ENCODE measurements at places on chromosomes 1 and 21.
A peak's percentile ranks its signal among the peaks of the same experiment; 100 is the strongest.

DNA sequence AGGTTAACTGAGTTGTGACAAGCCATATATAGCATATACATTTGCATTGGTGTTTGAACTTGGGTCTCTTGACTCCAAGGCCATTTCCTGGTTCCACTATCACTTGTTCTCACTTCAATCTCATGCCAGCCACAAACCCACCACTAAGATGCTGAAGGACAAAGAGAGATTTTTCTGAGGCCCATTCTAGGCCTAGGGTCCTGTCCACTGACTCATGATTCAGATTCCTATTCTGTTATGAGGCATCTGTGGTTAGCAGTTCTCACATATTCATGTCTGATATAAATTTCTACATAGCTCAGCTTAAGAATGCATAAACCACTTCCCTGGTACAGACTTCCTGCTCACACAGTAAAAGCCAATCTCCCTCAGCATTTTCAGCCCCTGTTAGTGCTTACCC lies 326.1 kb upstream of the BEND5 start:
- DNase-seq = no peak

DNA sequence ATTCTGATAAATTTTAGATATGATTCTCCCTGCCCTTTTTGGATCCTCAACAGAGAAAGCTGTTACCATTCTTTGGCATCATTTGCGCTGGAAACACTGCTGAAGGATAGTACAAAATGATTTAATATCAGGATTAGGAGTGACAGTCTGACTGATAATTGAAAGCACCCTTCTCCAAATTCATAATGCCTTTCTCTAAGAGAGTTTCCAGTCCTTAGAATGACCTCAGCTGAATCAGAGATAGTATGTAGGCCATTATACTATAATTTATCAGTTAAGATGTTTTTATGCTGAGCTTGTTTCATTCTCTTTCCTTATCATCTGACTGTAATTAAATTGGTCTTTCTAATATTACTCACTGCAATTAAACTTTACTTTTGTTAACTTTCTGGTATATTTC lies 166.7 kb downstream of the ZNF326 start:
- no peak for DNase-seq

DNA sequence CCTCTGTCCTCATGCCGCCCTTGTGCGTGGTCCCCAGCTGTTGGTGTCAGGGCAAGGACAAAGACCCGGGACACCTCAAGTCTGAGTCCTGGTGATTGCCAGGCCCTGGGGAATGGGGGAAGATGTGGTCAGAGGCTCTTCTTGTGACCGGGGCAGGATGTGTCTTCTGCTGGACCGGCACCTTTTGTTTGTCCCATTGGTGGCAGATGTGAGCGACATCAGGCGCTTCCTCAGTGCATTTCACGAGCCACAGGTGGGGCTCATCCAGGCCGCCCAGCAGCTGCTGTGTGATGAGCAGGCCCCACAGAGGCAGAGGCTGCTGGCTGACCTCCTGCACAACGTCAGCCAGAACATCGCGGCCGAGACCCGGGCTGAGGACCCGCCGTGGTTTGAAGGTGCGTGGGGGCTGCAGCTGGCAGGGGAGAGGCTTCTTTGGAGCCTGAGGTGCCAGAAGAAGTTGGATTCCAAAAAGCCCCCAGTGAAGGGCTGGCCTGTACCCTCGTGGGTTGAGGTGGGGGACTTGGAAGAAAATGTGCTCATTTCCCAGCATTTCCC lies 8.4 kb downstream of the DFFB start:
- no peak for DNase-seq

DNA sequence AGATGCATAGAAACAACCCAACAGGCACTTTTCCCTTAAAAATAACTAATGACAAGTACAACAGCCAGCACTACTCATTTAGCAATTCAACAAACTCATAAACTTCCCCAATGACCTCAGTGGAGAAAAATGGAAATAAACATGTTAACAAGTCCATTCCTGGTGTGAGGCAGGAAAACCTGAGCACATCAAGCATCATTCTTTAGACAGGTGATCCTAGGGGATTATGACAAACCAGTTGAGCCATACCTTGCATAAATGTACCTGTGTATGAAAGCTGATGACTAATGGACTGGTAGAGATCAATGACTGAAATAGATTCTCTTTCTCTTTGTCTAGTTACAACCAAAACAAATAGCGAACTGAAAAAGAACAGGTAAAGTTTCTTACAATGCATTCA lies 7.0 kb downstream of the COL24A1 start:
- DNase-seq = no peak

DNA sequence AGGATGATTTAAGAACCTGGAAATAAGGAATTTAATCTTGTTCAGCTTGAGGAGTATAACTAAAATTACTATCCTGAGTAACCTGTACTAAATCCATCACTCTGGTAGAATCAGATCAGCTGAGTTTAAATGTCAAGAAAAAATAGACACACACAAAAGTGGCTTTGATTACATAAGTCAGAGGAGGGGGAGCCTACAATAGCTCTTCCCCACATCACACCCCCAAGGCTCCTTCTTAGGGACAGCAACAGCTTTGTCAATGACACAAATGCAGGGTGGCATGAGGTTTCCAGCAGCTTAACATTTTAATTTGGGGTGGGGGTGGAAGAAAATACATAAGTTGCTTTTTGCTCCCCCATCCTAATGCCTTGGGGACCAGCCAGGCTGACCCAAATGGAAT lies 12.6 kb upstream of the NUP210L start:
- no peak for DNase-seq

GRCh38 chr1:91885213-91885715 lies 687 bp downstream of the TGFBR3 start:
- peak; percentile 19 for DNase-seq

DNA sequence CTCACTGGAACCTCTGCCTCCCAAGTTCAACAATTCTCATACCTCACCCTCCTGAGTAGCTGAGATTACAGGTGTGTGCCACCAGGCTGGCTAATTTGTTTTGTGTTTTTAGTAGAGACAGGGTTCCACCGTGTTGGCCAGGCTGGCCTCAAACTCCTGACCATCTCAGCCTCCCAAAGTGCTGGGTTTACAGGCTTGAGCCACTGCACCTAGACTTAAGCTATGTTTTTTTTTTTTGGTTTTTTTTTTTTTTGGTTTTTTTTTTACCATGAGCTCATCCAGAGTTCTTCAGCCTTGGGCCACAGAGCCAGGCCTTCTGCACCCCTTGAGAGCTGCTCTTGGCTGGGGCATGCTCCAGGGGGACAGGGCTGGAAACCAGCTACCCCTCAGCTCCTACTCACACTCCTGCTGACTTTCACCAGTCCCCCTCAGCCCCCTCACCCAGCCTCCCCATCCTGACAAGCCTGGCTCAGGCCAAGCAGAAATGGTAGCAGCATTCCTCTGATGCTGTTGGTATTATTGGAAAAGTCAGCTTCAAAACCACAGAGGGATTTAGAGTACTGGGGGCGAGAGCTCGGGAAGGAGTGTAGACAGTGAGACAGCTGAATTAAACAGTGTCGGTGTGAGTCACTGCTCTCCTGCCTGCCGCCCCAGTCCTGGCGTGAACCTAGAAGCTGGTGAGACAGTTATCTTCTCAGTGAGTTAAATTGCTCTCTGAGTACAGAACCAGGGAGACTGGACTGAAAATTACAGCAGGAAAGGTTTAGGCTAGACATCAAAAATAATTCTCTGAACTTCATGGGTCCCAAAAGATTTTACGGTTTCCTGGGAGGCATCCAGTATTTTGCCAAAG lies 63.7 kb downstream of the NAV1 start:
- DNase-seq = no peak

DNA sequence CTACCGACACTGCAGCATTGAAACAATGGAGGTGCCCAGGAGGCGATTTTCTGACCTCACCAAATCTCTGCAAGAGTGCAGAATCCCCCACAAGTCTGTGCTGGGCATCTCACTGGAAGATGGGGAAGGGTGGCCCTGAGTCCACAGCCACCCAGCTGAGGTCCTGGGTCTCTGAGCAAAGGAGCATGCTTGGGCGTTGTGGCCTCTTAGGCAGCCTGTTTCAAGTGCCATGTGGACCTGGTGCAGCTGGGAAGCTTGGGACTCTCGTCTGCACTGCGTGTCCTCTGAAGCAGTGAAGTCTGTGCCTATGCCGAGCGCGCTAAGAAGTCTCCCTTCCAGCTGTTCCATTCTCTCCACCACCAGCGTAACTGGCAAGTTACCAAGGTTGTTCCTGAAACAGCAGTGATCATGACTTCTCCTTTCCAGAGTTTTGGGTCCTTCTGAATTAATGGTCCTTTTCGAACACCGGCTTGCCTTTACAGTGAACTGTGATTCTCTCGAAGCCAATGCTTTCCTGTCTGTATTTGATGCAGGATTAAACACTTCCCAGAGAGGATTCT lies 5.0 kb upstream of the PLA2G2C start:
- DNase-seq = no peak

DNA sequence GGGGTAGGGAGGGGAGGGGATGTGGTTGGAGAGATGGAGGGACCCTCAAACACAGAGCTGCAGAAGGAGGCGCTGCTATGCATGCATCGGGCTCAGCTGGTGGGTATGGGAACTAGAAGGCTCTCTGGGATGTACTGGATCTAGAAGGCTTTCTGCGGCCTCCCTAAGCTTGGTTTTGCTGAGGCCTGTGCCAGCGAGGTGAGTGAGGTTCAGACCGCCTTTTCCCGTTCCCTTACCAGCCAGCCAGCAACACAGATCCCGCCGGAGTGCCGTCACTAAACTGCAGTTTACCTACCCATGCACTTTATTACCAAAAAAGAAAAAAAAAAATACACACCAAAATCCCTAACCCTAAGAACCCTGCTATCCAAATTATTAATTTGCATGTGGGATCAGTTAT lies 180.2 kb downstream of the PRDM16 start:
- no peak for DNase-seq

DNA sequence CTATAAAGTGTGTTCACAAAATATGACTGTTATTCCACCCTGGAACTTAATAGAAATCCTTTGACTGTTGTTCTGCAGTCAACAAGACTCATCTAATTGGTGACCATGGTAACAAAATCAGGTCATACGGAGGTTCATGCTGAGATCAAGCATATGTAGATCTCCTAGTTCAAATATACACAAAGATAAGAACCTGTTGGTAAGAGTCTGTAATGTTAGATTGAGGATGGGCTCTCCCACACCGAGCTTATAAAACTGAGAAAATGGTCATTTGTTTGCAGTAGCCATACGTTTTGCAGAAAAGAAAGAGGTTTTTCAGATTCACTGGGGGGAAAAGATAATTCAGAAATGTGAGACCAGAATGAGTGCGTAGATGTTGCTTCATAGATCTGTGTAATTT lies 468.1 kb downstream of the RPS6KC1 start:
- DNase-seq = peak; percentile 79

DNA sequence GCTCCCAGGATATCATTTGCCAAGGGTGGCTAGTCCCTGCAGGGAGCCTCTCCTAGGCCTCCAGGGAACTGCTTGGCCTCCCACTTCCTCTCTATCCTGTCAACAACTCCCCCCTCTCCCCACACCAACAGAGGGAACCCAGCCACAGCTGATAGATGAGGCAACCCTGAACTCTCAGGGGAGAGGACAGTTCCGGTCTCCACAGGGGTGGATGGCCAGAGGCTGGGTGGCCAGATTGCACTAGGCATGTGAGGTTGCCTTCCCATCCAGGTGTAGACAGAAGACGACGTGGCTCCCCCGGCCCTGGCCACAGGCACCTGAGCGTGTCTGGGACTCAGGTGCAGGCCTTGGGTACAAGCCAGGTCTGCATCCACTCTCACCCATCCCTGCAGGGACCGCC lies 53.3 kb downstream of the TOR1AIP2 start:
- no peak for DNase-seq

DNA sequence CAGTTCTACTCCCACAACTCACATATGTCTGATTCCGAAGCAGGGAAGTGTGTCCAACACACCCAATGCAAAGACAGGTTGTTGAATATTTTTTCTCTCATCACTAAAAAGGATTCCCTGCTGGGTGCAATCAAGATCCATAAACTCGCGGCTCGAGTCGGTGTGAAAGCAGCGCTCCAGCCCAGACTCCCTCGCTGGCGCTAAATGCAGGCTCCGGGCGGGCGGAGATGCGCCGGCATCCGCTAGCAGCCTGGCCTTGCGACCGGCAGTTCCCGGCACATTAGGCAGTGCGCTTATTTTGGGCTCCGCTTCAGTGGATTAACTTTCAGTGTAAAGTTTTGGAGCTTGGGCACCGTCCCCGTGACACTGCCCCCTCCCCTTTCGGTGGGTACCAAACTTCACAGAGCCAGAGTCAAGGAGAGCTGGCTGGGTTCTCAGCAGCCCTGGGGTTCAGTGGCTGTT lies 87.7 kb upstream of the POU3F1 start:
- DNase-seq = no peak

DNA sequence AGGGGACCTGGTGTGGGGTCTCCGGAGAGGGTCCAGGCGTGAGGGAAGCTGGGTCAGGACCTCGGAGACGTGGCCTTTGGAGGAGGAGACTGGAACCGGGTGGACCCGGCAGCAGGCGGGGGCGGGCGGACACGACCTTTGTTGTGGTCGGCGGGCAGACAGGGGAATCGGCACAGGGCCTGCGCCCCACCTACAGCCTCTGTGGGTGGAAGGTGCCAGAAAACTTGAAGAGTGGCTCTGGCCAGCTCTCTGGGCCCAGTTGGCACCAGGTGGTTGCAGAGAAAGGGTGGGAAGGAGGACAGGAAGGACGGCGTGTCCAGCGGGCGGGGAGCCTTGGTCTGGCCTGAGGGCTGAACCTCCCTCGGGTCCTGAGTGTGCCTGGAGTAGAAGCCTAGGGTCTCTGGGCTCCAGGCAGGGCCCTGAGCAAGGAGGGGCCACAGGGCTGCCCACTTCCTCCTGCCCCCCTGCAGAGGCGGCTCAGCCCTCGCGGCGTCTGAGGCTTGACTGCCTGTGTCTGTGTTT lies 7.7 kb upstream of the TTLL10 start:
- no peak for DNase-seq

GRCh38 chr1:203017061-203017460 lies 9.2 kb upstream of the PPFIA4 start:
- DNase-seq = no peak

DNA sequence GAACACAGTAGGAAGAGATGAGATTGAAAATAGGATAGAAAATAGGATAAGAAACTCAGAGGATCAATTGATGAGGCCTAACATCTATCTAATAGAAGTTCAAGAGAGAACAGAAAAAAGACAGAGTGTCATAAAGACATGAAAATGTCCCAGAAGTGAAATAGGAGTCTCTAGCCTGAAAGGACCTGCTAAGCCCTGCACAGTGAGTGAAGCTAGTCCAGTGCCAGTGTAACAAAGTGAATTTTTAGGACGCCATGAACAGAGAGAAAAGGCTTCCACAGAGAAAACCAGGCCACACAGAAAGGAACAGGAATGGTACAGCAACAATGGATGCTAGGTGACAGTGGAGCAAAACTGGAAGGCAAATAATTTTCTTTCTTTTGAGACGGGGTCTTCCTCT lies 20.3 kb upstream of the LSS start:
- DNase-seq = no peak

DNA sequence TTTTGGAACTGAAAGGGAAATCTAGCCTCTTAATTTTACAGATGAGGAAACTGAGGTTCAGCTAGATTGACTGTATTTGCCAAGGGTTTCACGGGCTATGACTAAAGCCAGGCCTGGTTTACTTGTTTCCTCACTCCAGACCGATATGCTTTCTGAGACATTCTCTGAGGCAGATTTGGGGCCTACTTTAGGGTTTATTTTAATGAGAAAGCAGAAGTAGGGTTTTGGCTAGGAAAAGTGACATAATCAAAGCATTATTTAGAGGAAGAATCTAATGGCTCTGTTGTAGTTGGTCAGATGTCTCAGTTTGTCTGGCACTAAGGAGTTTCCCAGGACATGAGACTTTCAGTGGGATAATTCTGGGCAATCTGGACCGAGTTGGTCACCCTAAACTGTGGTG lies 1.5 kb upstream of the RPTN start:
- no peak for DNase-seq

GRCh38 chr1:225738763-225739162 lies 38.9 kb upstream of the SRP9 start:
- no peak for DNase-seq
